ENCODE measurements at places on chromosomes 6 and 20.

DNA sequence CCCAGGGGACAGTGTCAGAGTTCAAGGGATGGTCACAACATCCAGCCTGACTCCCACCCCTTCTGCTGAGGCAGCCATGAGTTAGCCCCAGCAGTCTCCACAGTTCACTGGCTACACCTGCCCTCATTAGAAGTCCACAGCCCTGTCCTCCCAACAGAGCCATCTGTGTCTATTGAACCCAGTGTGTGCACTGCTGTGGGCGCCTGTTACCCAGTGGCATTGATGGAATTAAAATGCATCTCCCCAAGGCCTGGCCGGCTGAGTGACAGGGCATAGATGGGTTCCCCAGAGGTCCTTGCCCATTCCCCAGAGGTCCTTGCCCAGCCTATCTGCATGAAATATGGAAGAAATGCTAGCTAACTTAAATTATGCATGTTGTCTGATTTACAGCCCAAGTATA lies 73.3 kb downstream of the PCSK2 start:
- no peak for DNase-seq

- no peak for DNase-seq
Observed at GRCh38 chr6:117397536-117398227, 28.1 kb downstream of the ROS1 start.

DNA sequence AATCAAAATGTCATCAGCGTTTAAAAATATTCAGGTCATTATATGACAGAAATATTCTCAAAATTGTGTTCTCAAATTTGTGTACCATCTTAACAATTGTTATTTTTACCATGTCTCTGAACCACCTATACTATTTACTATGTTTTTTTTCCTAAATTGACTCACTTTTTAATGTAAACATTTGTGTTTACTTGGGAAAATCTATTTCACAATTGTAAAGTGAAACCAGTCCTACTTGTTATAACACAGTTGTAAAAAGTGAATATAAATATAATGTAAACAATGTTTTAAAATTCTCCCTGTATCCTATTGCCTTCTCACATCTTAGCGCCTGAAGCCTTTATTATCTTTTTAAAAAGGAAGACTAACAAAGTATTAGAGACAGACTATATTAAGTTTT lies 83.5 kb downstream of the ADGRG6 start:
- DNase-seq, result no peak

DNA sequence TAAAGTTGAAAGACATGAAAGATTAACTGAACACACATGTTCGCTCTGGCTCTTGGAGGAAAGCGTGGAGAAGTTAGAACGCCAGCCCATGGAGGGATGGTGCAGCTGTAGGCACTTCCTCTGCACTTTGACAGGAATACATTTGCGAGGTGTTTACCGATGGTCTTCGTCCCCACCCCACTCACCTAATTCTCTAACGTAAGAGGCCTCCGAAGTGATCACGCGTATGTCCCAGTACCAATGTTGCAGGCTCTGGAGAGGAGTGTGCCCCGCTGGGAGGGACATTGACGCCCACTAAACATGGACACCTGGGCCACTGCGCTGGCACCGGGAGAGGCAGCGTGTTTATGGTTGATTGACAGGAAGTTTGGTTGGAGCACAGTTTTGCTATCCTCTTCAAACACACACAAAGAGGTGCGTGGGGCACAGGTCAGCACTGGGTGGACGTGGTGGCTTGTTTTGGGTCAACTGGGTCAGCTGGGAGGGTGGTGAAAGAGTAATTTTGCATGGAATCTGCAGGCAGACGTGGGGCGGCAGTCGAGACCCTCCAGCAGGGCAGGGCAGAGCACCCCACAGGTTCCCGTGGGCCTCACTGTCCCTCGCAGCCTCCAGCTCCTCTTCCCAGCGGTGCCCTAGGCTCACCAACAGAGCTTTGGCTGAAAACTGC lies 110.1 kb downstream of the DLL1 start:
- no peak for DNase-seq

DNA sequence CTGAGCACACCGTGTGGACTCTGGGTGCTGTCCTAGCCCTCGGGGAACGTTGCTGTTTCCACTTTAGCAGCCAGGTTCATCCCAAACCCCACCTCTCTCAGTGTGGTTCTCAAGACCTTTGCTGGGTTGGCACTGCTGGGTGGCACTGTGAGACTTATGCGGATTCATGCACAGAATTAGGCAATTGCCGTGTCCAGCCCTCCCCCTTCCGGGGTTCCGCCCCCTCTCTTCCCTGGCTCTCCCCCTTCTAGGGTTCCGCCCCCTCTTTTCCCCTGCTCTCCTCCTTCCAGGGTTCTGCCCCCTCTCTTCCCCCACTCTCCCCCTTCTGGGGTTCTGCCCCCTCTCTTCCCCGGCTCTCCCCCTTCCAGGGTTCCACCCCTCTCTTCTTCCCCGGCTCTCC lies 39.8 kb upstream of the SLCO4A1 start:
- no peak for DNase-seq

- DNase-seq, result no peak
Observed at GRCh38 chr20:36579996-36580545, 6.7 kb downstream of the TGIF2 start.
